Small intestine (tissue), 16 donors: ENCODE measurements at places on chromosomes 3 and 15. TPM values are rescaled to one million over a fixed set of nuclear protein-coding genes. Genes with fewer than 3 reads are reported as not detected.

GRCh38 chr15:32743411-32744140 is 25.8 kb downstream of the GREM1 start:
- peaks cover 2% of the 10 kb centered on the region for H3K27me3 ChIP-seq
- no peak overlapping the region for H3K4me3 ChIP-seq
- DNase-seq, result no peak
- no peaks in the 10 kb centered on the region for H3K4me1 ChIP-seq
- no peak overlapping the region for H3K27ac ChIP-seq
- no peaks in the 10 kb centered on the region for H3K36me3 ChIP-seq

Gene GOLGA8A
- polyA plus RNA-seq, result 6.5 TPM

DNA sequence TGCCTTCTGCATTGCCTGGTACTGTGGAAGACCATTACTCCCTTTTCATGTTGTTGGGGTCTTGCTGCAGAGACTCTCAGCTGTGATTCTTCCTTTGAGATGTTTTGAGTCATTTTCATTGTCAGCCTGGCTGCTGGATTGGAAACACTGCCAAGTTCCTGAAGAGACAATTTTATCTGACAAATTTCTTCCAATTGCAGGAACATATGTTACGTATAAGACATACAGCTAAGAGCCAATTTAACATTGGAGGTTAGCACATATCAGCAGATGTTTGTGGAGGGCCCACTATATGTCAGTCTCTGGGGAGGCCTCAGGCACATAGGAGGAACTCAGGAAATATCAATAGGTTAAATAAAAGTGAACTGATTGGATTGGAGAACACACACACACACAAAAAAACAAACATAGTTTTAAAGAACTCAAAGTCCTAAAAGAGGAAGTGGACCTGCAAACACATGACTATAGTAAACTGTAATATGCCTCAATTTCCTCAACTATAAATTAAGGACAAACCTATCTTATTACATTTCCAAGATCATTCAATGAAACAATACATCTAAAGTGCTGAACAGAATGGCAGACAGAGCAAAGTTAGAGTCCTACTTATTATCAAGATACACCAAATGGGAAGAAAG is 172.3 kb downstream of the MYRIP start:
- H3K27ac ChIP-seq, result no peak overlapping the region
- H3K27me3 ChIP-seq, result no peaks in the 10 kb centered on the region
- no peak overlapping the region for H3K4me3 ChIP-seq

Gene IP6K1
- 15.1 TPM for polyA plus RNA-seq

DNA sequence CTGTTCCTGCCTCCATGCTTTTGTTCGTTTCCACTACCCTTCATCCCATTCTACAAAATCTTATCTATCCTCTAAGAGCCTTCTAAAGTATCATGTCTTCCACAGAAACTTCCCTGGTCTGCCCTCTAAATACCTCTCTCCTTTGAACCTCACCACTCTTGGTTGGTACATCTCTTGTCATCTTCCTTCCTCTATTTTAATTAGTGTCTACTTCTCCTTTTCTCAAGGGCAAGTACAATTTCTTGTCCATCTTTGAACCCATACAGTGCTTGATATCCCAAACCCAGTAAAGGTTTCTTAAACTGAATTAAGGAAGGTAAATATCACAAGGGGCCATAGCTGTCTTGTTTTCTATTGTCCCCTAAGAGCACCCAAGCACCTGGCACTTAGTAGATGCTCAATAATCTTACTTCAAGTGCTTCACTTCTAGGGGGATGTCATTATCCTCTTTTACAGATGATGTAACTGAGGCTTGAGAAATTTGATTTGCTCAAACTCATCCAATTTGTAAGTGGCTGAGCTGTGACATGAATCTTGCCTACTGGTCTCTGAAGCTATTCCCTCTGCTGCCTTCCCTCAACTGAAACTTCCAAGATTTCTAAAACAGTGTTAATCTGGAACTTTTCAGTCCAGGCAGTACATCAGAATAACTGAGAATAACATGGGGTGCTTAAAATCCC is 2.6 kb upstream of the DAPK2 start:
- peaks cover 32% of the 10 kb centered on the region for H3K4me1 ChIP-seq
- no peaks in the 10 kb centered on the region for H3K27me3 ChIP-seq
- no peaks in the 10 kb centered on the region for H3K36me3 ChIP-seq
- H3K4me3 ChIP-seq, result no peak overlapping the region
- DNase-seq, result no peak

Gene LDHAL6B
- 0.69 TPM for polyA plus RNA-seq

GRCh38 chr3:176275113-176275512 is 922.2 kb downstream of the TBL1XR1 start:
- no peak for DNase-seq
- H3K27me3 ChIP-seq, result no peaks in the 10 kb centered on the region
- H3K36me3 ChIP-seq, result no peaks in the 10 kb centered on the region
- H3K4me1 ChIP-seq, result no peaks in the 10 kb centered on the region
- H3K27ac ChIP-seq, result no peak overlapping the region
- H3K4me3 ChIP-seq, result no peak overlapping the region

GRCh38 chr3:36904641-36905040 is 40.2 kb downstream of the TRANK1 start:
- DNase-seq, result no peak
- peaks cover 14% of the 10 kb centered on the region for H3K4me1 ChIP-seq
- H3K27me3 ChIP-seq, result no peaks in the 10 kb centered on the region
- no peak overlapping the region for H3K4me3 ChIP-seq

Gene MED12L
- 0.45 TPM for polyA plus RNA-seq

Gene BCHE
- 3.6 TPM for polyA plus RNA-seq

Gene DTX3L
- polyA plus RNA-seq, result 14.3 TPM
